Heart right ventricle (tissue), 16 donors: ENCODE measurements at places on chromosomes 1 and 21. TPM values are rescaled to one million over a fixed set of nuclear protein-coding genes. Genes with fewer than 3 reads are reported as not detected.

DNA sequence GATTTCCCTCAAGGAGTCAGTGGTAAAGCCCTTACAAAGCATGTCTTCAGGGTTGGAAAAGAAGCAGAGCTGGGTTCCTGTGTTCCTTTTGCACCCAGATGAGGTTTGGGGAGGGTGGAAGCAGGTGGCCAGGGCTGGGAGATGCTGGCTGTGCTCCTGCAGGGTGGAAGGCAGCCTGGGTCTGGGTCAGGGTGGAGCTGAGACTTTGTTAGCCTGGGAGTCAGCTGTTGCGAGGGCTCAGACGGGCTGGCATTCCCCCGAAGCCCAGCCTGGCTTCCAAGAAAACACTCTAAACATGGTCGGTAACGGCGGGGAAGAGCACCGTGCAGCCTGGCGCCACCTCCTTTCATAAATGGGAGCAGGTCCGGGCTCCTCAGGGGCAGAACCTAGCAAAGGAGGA is 43.7 kb upstream of the EPS8L3 start:
- DNase-seq: no peak

- DNase-seq: no peak
Observed at GRCh38 chr1:230833511-230833910, 34.8 kb downstream of the C1orf198 start.

- DNase-seq: no peak
Observed at GRCh38 chr1:31674626-31675025, 29.2 kb downstream of the COL16A1 start.

GRCh38 chr1:36879613-36880012 is 154.7 kb downstream of the GRIK3 start:
- no peak for DNase-seq

- no peak for DNase-seq
Observed at GRCh38 chr1:28718166-28718565, 18.6 kb upstream of the YTHDF2 start.

DNA sequence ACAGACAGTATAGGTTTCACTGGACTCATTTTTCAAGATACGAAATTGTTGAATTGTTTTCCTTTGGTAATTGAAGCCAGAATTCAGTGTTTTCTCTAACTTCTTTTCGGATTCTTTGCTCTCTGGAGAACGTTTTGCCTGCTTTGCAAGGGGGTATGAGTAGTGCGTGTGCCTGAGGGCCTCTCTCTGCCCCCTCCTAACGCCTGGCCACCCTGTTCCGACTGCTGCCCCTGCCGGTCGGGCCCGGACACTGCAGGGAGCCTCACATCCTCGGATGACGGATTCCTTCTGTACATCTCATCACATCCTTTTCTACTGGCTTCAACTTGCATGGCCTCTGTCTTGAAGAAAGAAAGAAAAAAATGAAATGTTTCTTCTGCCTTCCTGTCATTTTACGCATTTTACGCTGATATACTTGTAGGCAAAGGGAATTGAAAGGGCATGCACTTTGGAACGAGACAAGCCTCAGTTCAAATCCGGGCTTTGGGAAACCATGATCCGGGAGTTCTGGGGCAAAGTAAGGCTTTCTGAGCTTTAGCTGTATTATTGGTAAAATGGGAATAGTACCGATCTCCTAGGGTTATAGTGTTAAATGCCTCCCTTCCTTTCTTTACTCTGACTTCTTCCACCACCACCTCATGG is 65.1 kb downstream of the DISC1 start:
- peak; percentile 21 for DNase-seq

DNA sequence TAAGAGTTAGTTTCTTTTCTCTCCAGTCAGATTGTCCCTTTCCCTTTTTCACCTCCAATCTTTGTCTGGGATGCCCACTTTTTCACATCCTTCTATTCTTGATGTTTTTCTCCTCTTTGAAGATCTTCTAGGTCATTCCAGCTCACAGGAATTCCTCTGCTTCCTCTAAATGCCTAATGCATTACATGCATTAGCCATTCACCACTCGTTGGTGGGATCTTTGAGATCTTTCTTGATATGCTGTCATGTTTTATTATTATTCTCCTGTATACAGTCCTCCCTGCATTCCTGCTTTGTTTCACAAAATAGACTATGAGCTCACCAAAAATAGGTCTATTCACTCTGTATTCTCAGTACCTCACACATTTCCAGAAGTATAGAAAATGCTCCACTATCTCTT is 129.0 kb downstream of the LYPLAL1 start:
- DNase-seq: no peak

- no peak for DNase-seq
Observed at GRCh38 chr1:20763417-20763816, 23.7 kb downstream of the HP1BP3 start.

DNA sequence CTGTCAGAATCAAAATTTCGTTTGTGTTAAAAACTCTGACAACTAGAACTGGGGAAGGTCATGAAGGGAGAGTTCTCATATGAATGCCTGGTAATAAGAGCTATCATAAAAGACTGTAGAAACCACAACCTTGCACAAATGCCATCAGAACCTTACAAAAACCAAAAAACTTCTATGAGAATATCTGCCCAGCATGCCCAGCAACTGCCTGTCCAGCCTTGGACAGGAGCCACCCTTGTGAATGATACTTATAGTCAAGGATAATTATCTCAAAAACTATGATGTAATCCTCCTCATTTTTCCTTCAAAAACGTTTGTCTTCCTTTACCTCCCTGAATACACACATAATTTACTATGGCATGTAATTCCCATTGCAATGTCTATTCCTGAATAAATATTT is 53.4 kb upstream of the C1orf185 start:
- no peak for DNase-seq

DNA sequence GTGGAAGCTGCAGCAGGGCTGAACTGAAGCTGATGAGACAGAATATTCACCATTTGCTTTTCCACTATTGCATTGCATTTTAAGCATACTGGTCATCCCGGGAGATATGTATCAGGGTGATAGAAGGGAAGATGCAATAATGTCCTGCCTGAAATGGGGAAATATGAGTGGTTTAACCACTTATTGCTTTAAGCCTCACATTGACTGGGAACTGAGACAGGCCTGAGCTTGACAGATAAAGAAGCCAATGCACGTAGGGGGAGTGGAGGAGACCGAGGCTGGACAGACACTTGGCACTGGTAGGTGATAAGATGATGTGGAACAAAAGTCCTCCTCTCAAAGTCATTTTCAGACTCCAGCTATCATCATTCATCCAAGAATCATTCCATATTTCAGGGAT is 911.7 kb upstream of the NCAM2 start:
- no peak for DNase-seq

The RIMS3 gene
- total RNA-seq: 2.0 TPM

The GBP2 gene
- 20.6 TPM for total RNA-seq

The DEDD gene
- 33.0 TPM for total RNA-seq

The SPOCD1 gene
- 0.65 TPM for total RNA-seq

The FAM43B gene
- total RNA-seq: 7.4 TPM

The MEX3A gene
- 0.15 TPM for total RNA-seq

The MTX1 gene
- total RNA-seq: 13.1 TPM
